ENCODE measurements at places on chromosomes 5 and 9.

GRCh38 chr9:128072144-128073021 lies 4.4 kb downstream of the SLC25A25 start:
- peak; percentile 54 for DNase-seq

GRCh38 chr5:124847907-124848306 lies 101.5 kb upstream of the ZNF608 start:
- DNase-seq = no peak

GRCh38 chr9:13974891-13975290 lies 339.1 kb downstream of the NFIB start:
- no peak for DNase-seq

DNA sequence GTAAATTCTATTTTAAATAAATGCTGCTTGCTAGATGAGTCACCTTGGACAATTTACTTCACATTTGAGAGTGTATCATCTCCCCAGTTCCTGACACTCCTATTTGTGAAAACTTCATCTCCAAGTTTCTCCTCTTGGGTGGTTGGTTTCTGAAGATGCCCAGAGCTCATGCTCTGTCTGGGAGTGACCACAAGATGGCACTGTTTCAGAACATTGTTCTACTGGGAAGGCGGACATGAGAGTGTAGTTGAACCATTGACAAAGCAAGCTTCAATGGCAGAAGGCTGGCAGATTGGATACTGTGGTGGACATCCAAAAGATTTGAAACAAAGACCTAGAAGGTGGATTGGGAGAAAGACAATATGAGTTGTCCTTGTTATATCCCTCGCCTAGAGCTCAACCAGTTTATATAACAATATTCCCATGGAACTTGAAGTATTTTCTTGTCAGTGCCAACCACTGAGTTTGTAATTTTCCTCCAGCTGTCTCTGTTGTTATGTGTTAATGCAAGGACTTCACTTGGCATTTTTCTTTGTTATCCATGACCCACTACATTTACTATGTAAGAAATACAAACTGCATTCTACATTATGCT lies 234.3 kb upstream of the ANKH start:
- DNase-seq = peak; percentile 16

DNA sequence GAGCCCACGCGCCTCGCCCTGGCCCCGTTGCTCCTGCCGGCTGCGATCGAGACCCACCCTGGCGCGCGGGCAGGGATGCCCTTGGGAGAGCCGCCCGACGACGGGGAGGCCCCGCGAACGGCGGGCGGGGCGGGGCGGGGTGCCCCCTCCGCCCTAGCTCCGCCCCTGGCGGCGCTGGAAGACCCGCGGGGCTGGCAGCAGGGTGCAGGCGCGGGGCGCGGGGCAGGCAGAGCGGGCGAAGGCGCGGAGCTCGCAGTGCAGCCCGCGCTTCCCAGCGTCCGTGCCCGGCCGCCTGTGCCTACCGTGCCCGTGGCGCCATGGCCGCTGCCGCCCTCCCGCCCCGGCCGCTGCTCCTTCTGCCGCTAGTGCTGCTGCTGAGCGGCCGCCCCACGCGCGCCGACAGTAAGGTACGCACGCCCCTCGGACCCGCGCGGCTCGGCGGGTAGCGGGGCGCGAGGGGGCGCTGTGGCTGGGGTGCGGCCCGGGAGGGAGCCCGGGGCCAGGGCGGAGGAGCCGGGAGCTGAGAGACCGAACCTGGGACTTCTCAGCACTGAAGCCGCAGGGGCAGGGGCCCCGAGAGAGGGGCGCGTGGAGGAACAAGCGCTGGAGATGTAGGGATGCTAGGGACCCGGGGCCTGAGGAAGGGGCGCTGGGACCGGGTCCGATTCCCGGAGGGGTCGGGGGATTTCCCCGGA lies at the start of gene OLFML2A:
Gene OLFML2A, plus strand, starts transcription at position 180 of the 695 bp plus-strand sequence. Its CDS starts 138 bp downstream, at position 318.
- DNase-seq = no peak

- no peak for DNase-seq
These were observed 97.9 kb upstream of the MAP3K1 start for GRCh38 chr5:56717253-56717987.

DNA sequence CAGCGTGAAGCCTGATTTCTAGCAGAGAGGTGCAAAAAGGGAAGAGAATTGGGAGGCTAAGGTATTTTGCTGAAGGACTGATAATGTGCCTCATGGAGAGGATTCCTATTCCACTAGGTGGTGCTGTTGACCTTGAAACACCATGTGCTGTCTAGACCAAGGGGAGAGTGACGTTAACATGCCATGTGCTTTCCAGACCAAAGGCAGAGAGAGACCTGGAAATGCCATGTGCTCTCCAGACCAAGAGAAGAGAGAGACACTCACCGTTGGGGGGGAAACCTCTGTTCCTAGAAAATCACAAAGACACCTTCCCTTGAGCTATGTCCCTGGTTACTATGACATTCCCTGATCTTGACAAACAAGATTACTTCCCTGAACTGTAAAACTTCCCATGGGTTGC lies 286.0 kb upstream of the TUSC1 start:
- peak; percentile 28 for DNase-seq

- DNase-seq = no peak
These were observed 448.4 kb upstream of the TLE4 start for GRCh38 chr9:79123415-79123814.

GRCh38 chr5:141647242-141647641 lies 4.0 kb downstream of the FCHSD1 start:
- no peak for DNase-seq

- DNase-seq = no peak
These were observed 74.4 kb downstream of the ELAVL2 start for GRCh38 chr9:23751633-23752032.

GRCh38 chr9:4538621-4539020 lies 48.4 kb downstream of the SLC1A1 start:
- DNase-seq = no peak

DNA sequence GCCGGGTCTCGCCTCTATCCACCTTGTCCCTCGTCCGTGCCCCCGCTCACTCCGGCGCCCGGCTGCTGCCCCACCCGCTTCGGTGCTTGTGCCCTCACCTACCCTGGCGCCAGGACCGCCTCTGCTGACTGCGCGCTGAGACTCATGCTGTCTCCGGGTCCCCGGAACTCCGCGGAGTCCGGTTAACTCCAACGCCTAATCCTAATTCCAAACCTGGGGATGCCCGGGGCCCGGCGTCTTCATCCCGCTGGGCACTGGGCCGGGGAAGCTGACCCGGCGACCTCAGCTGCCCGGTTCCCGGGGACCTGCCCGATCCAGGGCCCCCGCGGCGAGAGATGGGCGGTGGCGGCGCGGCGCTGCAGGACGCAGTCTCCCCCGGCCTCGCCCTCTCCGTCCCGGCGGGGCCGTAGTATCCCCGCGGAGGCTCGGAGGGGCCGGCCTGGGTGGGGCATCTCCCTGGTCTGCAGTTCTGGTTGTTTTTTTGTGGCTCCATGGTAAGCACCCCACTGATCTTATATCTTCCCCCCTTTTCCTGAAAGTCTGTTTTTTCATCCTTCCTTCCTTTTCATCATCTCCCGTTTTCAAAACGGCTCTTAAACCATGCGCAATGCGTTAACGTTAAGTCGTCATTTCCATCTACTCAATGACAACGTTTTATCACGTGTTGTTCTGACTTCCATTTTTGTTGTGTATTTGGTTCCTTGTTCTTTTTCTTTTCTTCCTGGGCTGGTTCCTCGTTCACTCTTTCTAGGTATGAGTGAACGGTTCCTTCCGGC lies 41.1 kb upstream of the PLEKHG4B start:
- DNase-seq = no peak

DNA sequence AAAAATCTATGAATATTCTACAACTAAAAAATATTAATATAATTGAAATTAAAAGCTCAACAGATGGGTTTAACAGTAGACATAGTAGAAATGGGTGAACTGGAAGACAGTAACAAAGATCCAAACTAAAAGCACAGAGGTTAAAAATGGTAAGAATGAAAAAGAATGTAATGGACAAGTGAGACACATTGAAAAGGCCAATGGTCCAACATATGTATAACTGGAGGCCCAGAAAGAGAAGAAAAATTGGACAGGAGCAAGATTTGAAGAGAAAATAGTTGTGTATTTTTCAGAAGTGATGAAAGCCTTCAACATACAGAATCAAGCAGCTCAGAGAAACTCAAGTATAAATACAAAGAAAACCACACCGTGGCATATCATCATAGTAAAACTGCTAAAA lies 58.6 kb downstream of the PCDHGC5 start:
- DNase-seq = no peak

- DNase-seq = no peak
These were observed 34.2 kb downstream of the C9orf50 start for GRCh38 chr9:129586685-129587084.

DNA sequence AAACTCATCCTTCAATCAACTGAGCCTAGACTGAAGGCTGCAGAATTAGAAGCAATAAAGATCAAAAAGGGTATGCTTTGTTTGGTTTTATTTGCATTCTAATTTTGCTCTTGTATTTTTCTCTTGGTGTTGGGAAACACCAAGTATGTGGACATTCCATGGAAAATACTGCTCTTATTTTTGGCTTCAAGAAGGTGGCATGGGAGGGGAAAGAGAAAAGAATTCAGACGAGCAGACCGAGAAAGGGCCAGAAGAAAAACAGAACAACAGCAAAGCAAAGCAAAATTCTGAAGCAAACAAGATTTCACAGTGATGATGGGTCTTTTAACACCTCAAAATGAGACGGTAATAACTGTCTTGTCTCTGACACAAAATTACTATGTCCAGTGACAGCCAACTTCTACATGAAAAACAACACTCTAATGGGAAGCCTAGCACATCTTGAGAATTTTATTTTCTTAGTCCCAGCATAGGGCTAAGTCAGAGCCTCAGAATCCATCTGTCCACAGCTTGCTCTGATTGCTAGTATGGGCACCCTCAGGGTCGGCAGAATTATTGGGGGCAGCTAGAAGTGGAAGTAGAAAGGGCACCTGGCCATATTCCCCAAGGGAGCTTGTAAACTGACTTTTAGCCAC lies 26.8 kb downstream of the FREM1 start:
- no peak for DNase-seq

Data from AG09319 (cell line).